AG08396 (cell line): ENCODE measurements at places on chromosomes 2 and 18.

GRCh38 chr2:8334866-8335325, 347.0 kb upstream of the ID2 start:
- DNase-seq, result no peak

- no peak for DNase-seq
Measured at GRCh38 chr2:202147775-202148174, 74.7 kb downstream of the KIAA2012 start.

DNA sequence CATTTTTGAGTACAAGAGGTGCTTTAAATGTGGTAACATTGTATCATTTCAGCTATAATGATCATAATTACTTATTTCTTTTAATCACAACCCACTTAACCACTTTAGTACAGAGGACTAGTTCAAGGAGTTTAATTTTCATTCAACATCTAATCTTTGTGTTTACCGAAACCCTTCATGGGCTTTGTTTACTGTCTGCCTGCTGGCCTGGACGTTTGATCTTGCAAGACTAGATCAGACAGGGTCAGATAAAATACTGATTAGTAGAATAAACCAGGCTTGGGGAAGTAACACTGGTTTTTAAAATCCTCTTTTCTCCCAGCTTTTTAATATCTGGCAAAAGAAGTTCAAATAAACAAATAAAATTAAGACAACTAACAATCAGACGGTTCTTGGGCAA, 93.6 kb downstream of the SATB2 start:
- no peak for DNase-seq

DNA sequence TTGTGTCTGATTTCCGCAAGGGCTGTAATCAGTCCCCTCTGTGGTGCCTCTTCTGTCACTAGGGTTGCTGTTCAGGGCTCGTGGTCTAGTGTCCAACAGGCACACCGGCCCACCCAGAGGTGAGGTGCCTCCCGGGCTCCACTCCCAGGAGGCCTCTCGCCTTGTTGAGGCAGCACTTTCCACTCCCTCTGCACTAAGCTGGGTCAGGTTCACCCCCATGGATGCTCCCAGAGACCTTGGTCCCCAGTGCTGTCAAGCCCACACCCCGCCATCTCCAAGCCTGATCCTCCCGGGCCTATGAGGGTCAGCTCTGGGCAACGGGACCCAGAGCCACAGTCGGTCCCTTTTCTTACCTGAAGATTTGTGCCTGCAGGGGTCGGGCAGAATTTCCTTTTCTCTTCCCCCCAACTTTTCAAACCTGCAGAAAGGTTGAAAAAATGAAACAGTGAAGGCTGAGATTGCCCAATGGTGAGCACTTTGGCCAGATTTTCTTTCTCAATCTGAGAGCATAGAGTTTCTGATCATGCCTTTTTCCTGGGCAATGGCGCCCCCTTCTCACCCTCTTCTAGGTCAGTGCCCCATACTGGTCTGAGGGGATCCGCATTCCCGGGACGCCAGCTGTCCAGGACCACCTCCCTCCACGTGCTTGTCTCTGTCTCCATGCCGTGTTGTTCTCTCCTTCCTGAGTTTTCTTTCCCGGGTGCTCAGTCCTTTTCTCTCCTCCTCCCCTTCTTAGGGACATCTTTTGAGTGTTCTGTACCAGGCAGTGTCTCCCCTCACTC, 148.0 kb downstream of the ASB1 start:
- no peak for DNase-seq

DNA sequence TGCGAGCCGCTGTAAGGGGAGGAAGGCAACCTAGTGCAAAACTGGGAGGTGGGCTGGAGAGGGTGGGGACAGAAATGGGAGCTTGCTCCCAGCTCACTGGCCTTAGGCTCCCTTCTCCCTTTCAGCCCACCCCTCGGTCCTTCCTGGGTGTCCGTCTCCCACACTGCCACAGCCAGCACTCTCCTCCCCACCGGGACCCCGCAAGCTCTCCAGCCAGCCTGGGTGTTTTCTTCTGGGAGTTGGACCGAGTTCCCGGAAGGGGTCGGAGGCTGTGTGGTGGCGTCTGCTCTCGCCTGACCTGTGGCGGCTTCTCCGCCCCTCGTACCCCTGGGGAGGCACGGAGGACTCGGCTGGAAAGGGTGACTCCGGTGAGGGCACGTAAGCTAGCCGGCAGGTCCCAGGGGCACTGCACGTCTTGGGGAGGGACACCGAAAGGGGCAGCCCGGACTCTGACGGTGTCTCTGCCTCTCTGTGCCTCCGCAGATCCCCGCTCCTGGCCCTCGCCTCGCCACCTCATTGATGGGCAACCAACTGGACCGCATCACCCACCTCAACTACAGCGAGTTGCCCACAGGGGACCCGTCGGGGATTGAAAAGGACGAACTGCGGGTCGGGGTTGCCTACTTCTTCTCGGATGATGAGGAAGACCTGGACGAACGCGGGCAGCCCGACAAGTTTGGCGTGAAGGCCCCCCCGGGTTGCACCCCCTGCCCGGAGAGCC, 1.1 kb downstream of the LRATD1 start:
- DNase-seq, result peak; percentile 6

GRCh38 chr2:139067072-139067471, 286.9 kb upstream of the NXPH2 start:
- no peak for DNase-seq

DNA sequence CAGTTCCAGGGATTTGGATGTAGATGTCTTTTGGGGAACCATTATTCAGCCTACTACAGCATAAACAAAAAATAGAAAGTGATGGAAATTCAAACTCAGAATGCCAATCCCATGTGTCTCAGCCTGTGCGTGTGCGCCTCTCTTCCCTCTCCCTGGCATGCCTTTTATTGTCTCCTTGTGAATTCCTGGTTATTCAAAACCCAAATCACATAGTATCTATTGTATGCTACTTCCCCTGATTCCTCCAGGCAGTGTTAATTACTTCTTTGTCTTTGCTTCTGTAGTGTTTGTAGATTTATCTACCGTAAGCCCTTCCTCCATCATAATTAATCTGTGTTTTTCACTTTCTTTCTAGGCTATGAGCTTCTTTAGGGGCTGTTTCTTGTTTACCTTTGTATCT, 38.9 kb downstream of the RHBDD1 start:
- no peak for DNase-seq

DNA sequence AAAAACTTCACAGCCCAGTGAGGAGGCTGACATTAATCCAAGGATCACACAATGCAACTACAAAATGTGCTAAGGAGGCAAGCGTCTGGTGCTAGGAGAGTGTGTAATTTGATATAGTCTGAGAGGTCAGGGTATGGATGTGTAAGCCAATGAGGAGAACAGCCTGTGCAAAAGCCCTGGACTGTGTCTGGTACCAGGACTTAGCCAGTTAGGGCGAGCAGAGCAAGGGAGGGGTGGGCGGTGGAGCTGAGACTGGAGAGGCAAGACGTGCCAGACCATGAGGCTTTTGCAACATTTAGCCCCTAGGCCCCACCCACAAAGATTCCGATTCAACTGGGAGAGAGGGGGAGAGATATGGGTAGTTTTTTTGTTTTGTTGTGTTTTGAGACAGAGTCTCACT, 33.5 kb upstream of the SPRED2 start:
- no peak for DNase-seq

DNA sequence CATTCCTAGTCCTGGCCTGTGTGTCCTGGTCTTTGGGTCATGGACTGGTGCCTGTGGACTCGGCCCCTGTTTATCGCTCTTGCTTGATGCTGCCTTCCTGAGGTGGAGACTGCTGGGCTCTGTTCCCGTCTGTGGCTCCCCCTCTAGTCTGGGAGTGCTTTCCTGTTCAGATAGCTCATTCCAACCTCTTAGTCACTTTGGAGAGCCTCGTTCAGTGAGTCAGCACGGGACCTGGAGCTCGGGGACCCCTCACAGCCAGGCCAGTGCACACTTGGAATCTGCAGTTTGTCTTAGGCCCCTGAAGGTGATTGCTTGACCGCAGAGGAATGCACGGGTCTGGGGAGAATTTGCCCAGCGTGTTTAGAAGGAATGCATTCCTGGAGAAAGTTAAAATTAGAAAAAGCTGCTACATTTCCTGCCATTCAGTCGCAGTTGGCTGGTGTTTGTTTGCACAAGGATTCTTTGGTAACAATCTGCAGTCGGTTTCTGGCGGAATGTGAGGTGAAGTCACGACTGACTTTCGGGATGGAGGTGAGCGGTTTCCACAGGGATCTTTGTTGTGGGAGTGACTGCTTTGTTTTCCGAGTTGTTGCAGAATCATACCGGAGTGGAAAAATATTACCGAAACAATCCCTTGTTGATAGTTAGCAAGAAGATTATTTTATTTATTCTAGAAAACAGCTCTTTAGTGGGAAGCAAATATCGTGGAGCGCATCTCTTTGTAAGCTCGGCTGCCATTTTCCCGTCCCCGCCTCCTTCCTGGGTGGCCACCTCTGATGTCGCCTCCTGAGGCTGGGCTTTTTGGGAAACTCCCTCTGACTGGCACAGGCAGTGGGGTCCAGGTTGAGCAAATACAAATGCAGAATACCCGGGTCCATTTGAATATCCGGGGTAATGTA, 29.6 kb downstream of the SH3BP4 start:
- DNase-seq, result peak; percentile 91

DNA sequence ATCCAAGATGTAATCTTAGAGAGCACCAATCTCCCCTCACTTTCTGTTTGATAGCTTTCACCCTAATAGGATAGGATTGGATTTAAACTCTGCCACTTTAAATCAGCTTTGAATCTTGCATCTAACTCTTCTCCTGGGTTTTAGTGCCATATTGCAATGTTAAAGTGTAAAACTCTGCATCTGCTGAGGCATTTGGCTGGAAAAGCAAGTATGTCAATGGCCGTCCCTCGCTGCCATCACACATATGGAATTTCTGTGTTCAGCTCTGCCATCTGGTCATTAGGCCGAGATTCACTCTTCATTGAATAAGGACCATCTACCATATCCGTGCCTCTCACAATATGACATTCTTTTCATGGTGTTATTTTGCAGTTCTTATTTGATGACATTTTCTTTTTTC, 728.1 kb upstream of the PIK3C3 start:
- DNase-seq, result no peak

DNA sequence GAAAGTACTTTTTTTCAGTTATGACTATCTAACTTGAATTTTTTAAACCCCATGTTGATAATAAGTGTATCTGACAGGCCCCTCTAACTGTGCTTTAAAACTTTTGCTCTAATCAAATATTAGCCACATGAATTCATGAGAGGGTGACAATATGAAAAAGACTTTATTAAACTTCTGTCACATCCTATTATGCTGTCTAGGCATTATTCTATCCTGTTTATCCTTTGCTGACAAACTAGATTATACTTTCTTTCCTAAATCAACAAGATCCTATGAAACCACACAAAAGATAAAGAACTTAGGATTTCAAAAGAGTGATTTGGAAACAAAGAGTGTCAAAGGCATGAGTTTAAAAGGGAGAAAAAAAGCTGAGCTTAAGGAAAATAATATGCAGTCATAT, 57.8 kb downstream of the ST6GAL2 start:
- no peak for DNase-seq

GRCh38 chr18:54506516-54507261, 84.4 kb upstream of the DYNAP start:
- DNase-seq, result no peak

DNA sequence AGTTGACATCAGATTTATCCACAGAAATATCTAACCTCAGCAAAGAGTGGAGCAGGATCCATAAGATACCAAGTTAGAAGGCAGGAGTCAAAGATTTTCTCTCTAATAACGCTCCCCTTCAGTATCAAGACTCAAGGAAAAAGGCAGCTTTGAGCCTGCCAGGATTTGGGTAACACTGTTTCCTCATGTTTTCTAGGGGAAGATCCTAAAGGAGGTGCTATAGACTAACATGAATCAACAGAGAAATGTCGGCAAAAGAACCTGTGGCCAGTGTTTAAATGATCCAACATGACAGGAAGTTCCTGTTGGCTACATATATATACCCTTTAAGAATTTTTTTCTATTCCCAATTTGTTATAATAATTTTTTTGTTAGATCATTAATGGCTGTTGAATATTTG, 402.3 kb downstream of the TGIF1 start:
- no peak for DNase-seq

DNA sequence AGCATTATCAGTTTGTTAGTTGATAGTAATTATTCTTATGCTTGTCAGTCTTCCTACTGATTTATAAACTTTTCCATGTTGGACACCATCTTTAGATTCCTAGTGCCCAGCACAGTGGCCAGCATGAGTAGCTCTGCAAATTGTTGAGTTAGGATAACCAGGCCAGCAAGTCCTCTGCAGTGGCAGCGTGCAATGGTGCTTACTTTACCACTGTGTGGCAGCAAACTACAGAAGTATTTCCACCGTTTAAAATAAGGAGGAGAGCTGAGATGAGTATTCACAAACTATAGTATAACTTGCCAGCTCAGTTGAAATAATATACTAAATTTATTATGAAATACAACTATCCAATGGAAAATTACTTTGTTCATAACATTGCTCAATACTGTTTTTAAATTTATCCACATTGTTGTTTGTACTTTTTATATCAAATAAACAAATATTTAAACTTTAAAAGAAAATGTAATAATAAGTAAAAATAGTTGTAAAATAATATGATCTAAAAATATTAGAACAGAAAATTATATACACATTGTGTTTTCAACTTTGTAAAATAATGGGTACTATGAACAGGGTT, 9.3 kb upstream of the THADA start:
- peak; percentile 41 for DNase-seq
